Stimulated activated CD4-positive, alpha-beta T cell treated with anti-CD3 and anti-CD28 coated beads, Interleukin-2, amount 100 ng/mL, for 48 hours (primary cell): ENCODE measurements at places on chromosomes 12 and 14.

- no peak for DNase-seq
These were observed 319.7 kb upstream of the NAV3 start for GRCh38 chr12:77510985-77511384.

GRCh38 chr14:25537846-25538455, 488.0 kb upstream of the STXBP6 start:
- no peak for DNase-seq

GRCh38 chr14:45426685-45427282, 173.8 kb upstream of the MIS18BP1 start:
- no peak for DNase-seq

DNA sequence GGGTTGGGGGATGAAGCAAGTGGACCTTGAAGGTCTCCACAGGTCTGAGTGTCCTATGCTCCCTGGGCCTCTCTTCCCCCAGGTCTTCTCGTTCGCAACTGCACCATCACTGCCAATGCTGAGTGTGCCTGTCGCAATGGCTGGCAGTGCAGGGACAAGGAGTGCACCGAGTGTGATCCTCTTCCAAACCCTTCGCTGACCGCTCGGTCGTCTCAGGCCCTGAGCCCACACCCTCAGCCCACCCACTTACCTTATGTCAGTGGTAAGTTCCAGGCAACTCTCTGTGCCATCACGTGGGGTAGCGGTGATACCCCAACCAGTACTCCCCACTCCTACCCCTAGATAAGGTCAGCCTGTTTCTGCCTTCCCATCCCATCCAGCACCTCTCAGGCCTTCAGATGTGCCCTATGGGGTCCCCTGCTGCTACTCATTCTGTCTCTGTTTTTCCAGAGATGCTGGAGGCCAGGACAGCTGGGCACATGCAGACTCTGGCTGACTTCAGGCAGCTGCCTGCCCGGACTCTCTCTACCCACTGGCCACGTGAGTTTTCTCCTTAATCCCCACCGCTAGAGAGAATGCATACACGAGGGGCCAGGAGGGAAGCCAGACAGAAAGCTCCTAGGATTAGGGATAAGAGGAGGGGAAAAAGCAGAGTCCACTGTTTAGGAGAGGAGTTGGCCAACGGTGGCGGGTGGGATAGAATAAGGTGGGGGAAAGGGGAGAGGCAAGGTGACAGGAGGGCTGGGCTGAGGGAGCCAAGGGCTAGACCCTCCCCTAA, 1.6 kb upstream of the TAPBPL start:
- no peak for DNase-seq

- DNase-seq, result no peak
These were observed 1.5 kb downstream of the RAD51AP1 start for GRCh38 chr12:4540170-4540569.

- no peak for DNase-seq
These were observed 19.4 kb downstream of the AEBP2 start for GRCh38 chr12:19458733-19459132.

DNA sequence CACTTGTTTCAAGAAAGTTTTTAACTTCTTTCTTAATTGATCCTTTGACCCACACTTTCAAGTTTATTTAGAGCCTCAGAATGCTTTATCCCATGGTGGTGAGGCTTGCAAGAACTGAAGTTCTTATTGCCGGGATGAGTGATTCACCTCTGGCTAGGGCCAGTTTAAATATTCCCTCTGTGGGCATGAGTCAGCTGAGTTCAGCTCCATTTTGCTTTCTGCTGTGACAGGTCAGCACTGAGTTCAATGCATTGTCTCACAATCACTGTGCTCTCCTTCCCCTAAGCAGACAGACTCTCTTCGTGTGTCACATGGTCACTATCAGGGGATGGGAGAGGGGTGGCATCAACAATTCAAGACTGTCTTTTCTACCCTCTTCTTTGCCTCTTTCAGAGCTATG, 514.6 kb upstream of the FBXO33 start:
- no peak for DNase-seq

- no peak for DNase-seq
These were observed 270.8 kb upstream of the BTG1 start for GRCh38 chr12:92416385-92416812.

GRCh38 chr12:72872996-72873395, 600.8 kb downstream of the TRHDE start:
- no peak for DNase-seq

GRCh38 chr14:98093111-98093510, 1178.9 kb downstream of the BCL11B start:
- DNase-seq, result no peak

- no peak for DNase-seq
These were observed 252.4 kb upstream of the EGLN3 start for GRCh38 chr14:34203251-34203722.

DNA sequence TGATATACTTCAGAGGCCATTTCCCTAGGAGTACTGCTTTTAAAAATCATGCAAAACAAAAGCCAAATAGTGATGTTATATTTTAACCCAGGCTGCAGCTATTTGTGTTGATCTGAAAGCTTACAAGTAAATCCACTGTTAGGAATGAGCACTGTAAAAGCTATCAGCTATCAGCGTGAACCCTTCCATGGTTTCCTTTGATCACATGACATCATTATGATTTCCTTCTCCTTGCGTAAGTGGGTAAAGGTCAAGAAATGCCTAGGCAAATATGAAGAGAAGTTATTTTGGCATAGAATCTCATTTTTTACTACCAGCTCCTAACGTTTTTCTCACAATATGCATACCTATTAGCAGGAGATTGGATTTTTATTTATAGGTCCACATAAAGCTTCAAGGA, 48.6 kb upstream of the CATSPERB start:
- no peak for DNase-seq

- DNase-seq, result no peak
These were observed 9.9 kb downstream of the TBK1 start for GRCh38 chr12:64461634-64462414.

- no peak for DNase-seq
These were observed 142.5 kb downstream of the SMOC1 start for GRCh38 chr14:70021548-70022220.

- no peak for DNase-seq
These were observed 78.0 kb downstream of the B4GALNT3 start for GRCh38 chr12:537772-538171.

DNA sequence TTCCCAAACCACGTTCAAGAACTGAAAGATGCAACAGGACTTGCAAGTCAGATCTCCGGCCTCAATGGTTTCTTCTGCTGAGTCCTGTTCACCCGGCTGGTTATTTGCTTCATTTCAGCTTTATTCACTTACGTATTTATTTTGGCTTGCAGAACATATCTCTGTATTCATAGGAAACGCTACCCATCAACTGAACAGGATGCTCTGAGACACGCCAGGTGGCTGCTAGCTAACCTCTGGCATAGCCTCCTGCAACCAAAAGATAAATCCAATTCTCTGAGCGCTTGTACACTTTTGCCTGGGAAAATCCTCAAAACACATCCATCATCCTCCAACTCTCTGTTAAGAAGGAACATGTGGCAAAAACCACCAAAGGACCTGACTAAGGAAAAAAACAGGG, 17.3 kb downstream of the MAP3K9 start:
- no peak for DNase-seq

DNA sequence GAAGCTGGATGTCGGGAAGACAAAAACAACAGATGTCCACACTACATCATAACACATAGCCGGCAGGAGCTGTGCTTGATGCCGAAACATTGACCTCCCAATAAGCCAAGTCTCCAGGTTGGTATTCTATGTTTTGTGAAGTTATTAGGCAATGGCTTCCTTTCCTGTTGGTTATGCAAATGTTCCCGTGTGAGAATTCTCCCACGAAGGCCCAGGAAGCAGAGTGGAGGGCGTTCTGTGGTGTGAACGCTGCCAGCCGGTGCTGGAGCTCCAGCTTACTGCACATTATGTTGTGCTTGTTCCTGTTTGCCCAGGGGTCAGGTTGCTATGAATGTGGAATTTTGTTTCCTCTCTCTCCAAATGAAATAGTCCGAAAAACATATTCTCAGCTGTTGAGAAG, 156.4 kb upstream of the HMGA2 start:
- DNase-seq, result no peak

- DNase-seq, result no peak
These were observed 9.7 kb upstream of the BHLHE41 start for GRCh38 chr12:26134540-26134939.

DNA sequence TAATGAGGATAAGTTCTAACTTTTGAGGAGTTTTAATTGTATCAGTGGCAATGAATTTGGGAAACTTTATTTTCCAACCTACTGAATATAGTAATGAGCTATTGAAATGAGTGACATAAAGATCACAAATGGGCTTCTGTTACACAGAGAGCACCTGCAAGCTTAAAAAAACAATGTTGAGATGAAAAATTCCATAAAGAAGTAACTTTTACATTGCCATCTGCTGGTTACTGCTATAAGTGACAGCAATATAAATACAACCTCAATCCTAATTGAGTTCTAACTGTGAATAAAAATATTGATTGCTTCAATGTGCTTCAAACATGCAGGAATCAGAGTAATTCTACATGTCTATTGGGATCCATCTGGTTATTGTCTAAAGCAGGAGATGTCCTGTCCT, 14.2 kb downstream of the WIF1 start:
- no peak for DNase-seq

- DNase-seq, result no peak
These were observed 85.5 kb upstream of the SSTR1 start for GRCh38 chr14:38122241-38122640.

DNA sequence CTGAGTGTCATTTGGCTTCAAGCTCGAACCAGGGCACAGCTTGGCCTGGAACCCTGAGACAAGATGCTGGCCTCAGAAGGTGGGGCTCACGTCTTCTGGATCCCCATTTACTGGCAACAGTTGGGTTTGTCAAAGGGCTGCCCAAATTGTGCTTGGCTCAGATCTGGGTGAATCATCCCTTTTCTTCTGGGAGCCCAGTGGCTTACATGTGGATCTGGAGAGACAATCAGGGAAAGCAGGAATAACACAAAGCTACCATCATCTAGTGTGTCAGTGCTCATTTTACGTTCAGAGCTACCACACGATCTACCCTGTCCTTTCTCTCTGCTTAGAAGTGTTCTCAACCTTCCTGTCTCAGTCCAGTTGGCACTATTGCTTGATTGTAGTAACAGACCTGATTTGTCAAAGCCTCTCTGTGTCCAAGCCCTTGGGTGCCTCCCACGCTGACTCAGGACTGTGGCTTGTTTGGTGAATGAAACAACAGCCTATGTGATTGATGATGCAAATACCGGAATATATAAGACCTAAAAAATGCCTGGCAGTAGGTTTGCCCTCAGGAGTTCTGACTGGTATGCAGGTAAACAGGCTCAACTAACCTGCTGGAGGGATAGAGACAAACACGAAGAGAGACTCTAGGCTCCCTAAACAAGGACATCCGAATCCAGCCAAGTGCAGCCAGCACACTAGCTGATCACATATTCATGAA, 974.3 kb downstream of the VRK1 start:
- DNase-seq, result no peak

DNA sequence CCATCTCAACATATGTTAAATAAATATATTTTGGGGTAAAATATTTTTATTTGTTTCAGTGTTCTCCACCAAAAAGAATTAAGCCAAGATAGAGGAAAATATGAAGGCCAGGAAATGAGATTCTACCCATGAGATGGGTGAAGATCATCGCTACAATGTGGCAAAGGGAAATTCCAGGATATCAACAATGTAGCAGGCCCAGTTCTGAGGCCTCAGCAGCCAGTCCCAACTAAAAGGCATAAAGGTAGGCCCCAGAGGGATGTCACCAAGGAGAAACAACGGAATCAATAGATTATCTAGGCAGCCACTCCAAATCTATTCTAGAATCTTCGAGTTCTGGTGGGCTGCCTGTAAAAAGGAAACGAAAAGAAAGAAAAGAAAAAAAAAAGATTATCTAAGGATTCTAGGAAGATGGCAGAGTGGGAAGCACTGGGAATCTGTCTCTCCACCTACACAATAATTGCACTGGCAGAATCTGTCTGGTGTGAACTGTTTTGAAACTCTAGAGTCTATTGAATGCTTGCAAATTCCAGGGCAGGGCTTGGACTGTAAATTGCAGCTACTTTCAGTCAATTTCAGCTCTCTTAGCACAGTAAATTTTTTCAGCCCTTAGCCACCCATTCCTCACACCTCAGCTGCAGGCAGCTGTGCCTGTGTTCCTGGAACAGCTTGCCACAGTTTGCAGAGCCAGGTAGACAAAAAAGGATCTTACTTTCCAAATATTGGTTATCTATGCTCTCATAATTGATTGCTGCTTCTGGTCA, 33.1 kb upstream of the MMP19 start:
- no peak for DNase-seq

GRCh38 chr12:9651265-9651729, 18.2 kb upstream of the CLEC2D start:
- DNase-seq, result peak; percentile 48

DNA sequence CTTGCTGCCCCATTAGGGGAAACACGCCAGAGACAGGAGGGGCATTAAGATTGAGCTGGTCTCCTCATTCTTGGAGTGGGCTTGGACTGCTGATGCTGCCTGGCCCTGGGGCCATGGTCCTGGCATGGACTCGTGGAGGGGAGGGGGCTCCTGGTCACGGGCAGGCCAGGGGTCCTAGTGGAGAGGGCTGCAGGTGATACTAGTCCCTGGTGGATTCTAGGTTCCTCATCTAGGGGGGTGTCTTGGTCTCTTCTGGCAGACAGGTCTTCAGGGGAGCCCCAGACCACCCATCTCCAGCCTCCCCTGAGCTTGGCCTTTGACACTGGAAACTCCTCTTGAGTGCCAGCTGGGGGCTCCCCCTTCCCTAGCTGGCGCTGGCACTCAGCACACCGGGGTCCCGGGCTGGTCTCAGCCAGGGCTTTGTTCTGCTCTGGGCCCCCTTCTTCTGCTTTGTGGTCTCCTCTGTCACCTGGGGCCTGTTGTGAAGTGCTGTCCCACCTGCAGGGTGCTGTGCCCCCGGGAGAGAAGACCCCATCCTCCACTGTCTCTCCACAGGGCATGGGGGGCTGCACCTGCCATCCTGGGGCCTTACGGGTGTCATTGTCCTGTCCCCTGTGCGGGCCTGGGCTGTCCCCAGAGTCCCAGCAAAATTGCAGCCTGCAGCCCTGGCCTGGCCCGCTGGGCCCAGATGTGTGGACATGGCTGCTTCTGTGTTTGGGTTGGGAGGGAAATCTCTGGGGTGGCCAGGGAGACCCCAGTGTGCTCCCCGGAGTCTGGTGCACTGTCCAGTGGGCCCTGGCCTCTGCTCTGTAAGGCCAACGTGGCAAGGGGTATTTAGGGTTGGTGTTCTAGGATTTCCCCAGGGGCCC, 2.3 kb downstream of the KIF26A start:
- DNase-seq, result no peak

DNA sequence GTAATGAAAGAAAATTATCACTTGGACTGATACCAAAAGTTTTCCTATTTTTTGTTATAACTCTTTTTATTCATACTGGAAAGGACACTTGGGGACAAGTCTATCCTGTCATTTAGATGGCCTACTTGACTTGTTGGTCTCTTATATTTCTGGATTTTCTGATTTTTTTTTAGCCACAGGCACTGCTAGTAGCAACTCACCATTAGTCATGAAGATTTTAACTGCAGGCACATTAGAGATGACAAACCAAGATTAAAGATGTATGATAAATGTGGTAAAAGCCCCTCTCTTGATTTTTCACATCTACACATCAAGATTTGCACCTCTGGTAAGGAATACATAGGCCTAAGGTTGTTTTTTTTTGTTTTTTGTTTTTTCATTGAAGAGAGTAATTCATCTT, 217.0 kb downstream of the SLC25A21 start:
- DNase-seq, result no peak

GRCh38 chr14:32013083-32013482, 64.0 kb upstream of the ARHGAP5 start:
- no peak for DNase-seq

- DNase-seq, result no peak
These were observed 821.1 kb upstream of the FLRT2 start for GRCh38 chr14:84708865-84709264.
